ENCODE measurements at places on chromosomes 16 and 17. TPM values are rescaled to one million over a fixed set of nuclear protein-coding genes. Genes with fewer than 3 reads are reported as not detected.

The C17orf50 gene
- total RNA-seq, result not detected

The MPV17L gene
- 9.5 TPM for total RNA-seq

The DHX8 gene
- 31.7 TPM for total RNA-seq

The ASGR1 gene
- not detected for total RNA-seq

The CES1 gene
- total RNA-seq, result 6.7 TPM

The FUS gene
- 45.1 TPM for total RNA-seq

The SLC22A31 gene
- 0.26 TPM for total RNA-seq

GRCh38 chr17:44464037-44464436, 39.2 kb downstream of the GPATCH8 start:
- DNase-seq, result no peak

DNA sequence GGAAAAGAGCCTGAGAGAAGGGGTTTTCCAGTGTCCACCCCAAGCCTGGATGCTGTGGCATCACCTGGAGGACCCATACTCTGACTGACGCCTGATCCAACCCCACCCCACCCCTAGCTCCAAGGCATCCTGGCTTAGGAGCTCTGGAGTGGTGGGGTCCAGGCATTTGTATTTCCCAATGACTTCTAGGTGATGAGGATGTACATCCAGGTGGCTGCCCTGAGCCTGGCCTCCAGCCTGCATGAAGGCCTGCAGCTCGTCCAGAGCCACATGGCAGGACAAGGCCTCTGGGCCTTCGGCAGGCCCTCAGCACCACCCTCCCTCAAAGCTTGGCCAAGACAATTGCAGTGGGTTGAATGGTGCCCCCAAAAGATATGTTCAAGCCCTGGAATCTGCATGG, 347.5 kb downstream of the C16orf95 start:
- DNase-seq, result no peak

- no peak for DNase-seq
Observed at GRCh38 chr16:3574195-3574594, 3.0 kb downstream of the NLRC3 start.

GRCh38 chr16:583470-583814, 6.4 kb upstream of the RAB40C start:
- no peak for DNase-seq

GRCh38 chr17:50205111-50205962, 3.9 kb upstream of the COL1A1 start:
- DNase-seq, result no peak

- no peak for DNase-seq
Observed at GRCh38 chr17:45848405-45848804, 3.7 kb downstream of the SPPL2C start.

- DNase-seq, result no peak
Observed at GRCh38 chr16:90042946-90043514, 23.8 kb upstream of the DBNDD1 start.
